ENCODE measurements at places on chromosomes 7 and 10.

GRCh38 chr7:10874666-10875065 is 99.0 kb upstream of the PHF14 start:
- no peak for DNase-seq

GRCh38 chr10:48419714-48420113 is 113.2 kb downstream of the MAPK8 start:
- DNase-seq = no peak

GRCh38 chr10:33241351-33241750 is 93.1 kb downstream of the NRP1 start:
- DNase-seq = peak; percentile 58

- DNase-seq = peak; percentile 81
Observed at GRCh38 chr7:76296743-76297740, 5.4 kb upstream of the HSPB1 start.

GRCh38 chr10:72261784-72262404 is 11.8 kb upstream of the DDIT4 start:
- no peak for DNase-seq

Data from fibroblast of skin of right quadriceps (primary cell).